Smooth muscle cell of the umbilical artery (primary cell): ENCODE measurements at places on chromosomes 6 and 20. TPM values are rescaled to one million over a fixed set of nuclear protein-coding genes. Genes with fewer than 3 reads are reported as not detected.

The FOXA2 gene
- not detected in 2 replicates for total RNA-seq

The STMND1 gene
- not detected in 2 replicates for total RNA-seq

The C6orf15 gene
- total RNA-seq, result not detected in 2 replicates

The SLC12A5 gene
- total RNA-seq, result 0.30 and 1.3 TPM in 2 replicates

The MMP24 gene
- total RNA-seq, result 0.89 and 1.0 TPM in 2 replicates
